Activated T-helper 1 cell treated with anti-CD3 and anti-CD28 coated beads, Interleukin-12 subunit alpha, Interleukin-12 subunit beta, Interleukin-2, Interleukin-4 antibody, amounts not matched to agents 30 ng/mL and 10 ng/mL and 1 ng/mL, durations not matched to agents 14 hours and 24 hours and 36 hours (primary cell): ENCODE measurements at places on chromosomes 4 and X. TPM values are rescaled to one million over a fixed set of nuclear protein-coding genes. Genes with fewer than 3 reads are reported as not detected.
A peak's percentile ranks its signal among the peaks of the same experiment; 100 is the strongest.

NDP gene
- total RNA-seq: not detected in 2 replicates

PJA1 gene
- total RNA-seq: 14.5 and 15.6 TPM in 2 replicates

BGN gene
- not detected in 2 replicates for total RNA-seq

GAGE12F gene
- total RNA-seq: not detected in 2 replicates

FRMPD3 gene
- total RNA-seq: not detected in 2 replicates

MTCP1 gene
- total RNA-seq: 9.1 and 12.7 TPM in 2 replicates

MPP1 gene
- 27.8 and 28.7 TPM in 2 replicates for total RNA-seq

CCKAR gene
- total RNA-seq: not detected in 2 replicates

XPNPEP2 gene
- 0.16 and 0.24 TPM in 2 replicates for total RNA-seq

KIAA1210 gene
- not detected in 2 replicates for total RNA-seq

FRMD7 gene
- not detected in 2 replicates for total RNA-seq

PTTG2 gene
- 0.29 and 0.66 TPM in 2 replicates for total RNA-seq

PNMA6F gene
- total RNA-seq: not detected in 2 replicates

GAR1 gene
- 53.2 and 61.3 TPM in 2 replicates for total RNA-seq

PLK4 gene
- 40.7 and 41.2 TPM in 2 replicates for total RNA-seq

C1QTNF7 gene
- not detected in 2 replicates for total RNA-seq

DNA sequence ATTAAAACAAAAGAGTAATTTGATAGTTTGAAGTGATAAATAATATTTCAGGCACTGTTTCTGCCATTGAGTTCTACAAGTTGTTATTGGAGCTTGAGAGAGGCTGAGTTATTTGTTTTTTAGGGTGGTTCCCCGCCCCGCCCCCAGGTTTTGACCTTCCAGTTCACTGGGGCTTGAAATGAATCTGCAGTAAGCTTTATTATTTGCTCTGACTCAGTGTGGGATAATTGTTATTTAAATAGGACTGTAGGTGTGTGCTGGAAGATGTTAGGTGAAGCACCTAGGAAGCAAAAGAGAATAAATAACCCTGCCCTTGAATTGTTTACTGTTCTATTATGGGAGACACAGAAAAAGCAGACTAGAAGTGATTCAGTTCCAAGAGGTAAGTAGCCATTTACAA lies 81.2 kb upstream of the KCNIP4 start:
- DNase-seq: no peak

DNA sequence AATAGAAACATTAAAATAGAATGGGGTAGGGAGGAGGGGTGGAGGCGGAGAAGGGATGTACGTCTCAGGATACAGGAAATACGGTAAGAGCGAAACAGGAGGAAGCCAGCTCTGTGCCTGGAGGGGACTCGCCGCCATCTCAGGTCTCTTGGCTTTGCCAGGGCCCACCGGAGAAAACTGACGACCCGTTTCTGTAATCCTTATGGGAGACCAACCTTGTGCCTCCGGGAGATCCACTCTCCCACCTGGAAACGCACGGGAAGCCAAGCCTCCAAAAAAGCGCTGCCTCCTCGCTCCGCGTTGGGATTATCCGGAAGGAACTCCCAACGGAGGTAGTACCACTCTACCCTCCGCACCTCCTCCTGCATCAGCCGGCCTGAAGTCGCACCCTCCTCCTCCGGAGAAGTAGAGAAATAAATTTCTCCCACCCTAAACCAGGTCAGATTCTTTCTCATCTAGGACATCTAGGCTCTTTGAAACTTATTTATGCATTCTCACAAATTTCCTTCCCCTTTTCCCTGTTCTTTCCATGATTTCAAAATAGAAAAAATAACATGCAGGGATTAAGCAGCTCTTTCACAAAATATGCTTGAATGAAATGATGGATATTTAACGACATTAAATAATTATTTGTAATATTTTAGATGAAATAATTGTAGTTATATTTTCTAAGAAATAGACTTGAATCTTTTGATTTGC lies at the start of gene NBDY:
Gene NBDY, plus strand, starts transcription at position 92 of the 699 bp plus-strand sequence. Its CDS starts 111 bp downstream, at position 203.
- peak; percentile 2 for DNase-seq

GRCh38 chr4:179165000-179165738 lies 1722.9 kb upstream of the AGA start:
- DNase-seq: no peak

GRCh38 chrX:139851730-139852129 lies 81.1 kb downstream of the ATP11C start:
- DNase-seq: no peak

GRCh38 chr4:174398728-174399127 lies 115.0 kb downstream of the CEP44 start:
- DNase-seq: no peak

- DNase-seq: no peak
These were observed 63.1 kb upstream of the SPP1 start for GRCh38 chr4:87912164-87913004.

GRCh38 chr4:148112231-148112982 lies 329.8 kb downstream of the NR3C2 start:
- no peak for DNase-seq

- DNase-seq: no peak
These were observed 12.9 kb upstream of the NUDT9 start for GRCh38 chr4:87409420-87409939.

DNA sequence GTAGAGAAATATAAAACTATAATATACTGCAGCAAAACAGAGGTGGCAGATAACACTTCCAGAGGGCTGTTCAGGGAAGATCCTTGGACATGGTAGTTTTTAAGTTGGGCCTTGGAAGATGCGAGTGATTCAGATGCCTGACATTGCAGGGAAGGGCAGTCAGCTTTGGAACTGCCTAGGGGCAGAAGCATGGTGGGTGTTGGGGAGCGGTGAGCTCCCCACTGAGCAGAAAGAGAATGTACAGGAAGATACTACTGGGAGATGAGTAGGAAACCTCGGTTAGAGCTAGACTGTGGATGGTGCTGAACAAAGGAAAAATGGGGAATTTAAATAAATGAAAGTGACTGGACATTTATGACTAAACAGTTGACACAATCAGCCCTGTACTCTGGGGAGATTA lies 24.9 kb upstream of the SEC24B start:
- DNase-seq: no peak

- DNase-seq: no peak
These were observed 111.4 kb downstream of the SH3KBP1 start for GRCh38 chrX:19775830-19776485.

GRCh38 chrX:52608961-52609360 lies 45.7 kb downstream of the SSX7 start:
- DNase-seq: no peak

DNA sequence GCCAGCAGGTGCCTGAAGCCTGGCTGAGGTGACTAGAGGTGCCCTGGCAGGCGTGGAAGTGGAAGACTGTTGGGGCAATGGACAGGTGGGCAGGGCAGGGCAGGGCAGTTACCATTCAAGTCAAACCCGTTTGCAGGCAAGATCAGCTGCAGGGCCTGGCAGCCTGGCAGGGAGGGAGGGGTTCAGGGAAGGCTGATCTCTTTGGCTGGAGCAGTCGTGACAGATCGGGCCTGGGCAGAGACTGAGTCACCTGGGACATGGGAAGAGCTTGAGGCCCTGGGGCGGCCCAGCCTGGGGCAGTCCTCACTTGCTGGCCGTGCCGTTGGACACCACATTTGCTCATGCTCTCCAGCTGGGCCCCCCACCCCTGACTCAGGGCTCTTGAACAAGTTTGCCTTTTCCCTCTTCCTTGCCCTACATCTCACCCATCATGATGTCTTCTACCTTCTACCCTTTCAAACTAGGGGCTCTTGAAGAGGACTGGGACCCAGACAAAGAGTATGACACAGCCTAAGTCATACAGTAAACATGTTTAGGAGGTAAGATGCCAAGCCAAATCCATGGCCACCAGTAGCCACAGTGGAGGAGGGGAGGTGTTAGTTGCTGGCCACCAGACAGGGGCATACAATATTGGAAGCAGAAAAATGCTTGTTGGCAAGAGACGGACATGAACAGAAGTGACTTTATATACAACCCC lies 2.0 kb upstream of the ZNF185 start:
- DNase-seq: no peak

DNA sequence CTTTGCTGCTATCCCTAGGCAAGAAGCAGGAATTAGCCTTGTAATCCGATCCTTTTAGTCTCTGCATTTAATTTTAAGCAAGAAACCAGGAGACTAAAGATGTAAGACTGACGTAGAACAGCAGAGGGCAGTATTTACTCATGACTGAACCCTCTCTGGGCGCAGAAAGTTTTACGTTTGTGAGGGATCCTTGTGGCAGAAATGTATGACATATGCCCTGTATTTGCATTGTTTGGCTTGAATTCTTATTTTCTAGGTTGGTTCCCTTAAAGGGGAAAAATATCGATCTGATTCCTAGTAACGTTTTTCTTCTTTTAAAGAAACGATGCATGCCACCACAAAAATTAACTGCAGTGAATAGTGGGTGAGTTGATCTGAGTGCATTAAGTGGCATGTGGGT lies 1.3 kb upstream of the FAT4 start:
- no peak for DNase-seq

GRCh38 chr4:129355516-129355915 lies 259.6 kb downstream of the C4orf33 start:
- no peak for DNase-seq

DNA sequence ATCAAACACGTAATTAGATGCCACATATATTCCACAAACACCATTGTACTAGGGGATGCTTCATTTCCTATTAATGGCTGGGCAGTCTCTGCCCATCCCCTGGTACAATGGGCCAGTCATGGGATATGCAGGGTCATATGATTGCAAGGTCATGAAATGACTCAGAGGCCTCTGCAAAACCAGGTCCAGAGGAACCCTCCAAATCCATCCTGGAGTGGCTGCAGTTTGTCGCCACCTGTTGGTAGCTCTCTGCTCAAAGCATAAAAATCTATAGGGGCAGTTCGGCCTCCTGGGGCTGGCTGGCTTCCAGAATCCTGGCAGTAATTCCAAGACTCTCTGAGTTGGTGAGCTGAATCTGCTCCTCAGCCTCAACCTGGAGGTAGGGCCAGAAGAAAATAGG lies 22.9 kb upstream of the PUDP start:
- DNase-seq: peak; percentile 1

GRCh38 chrX:154378059-154378798 lies 866 bp upstream of the EMD start:
- DNase-seq: no peak

- DNase-seq: no peak
These were observed 86.4 kb downstream of the LDB2 start for GRCh38 chr4:16812041-16812440.

DNA sequence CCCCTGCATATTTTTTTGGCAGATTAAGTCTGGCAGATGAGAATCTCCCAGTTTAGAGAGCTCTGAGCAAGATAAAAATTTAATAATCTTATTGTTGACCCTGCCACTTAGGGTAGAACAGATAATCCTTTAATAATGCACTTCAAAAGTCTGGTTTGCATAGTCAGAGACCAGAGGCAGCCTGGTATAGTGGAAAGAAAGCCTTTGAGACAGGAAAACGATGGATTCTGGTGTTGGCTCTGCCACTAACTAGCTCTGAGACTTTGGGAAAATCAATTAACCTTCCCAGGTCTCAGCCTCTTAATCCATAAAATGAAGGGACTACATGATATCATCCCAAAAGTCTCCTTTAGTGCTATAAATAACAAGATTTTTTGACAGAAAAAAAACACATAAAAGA lies 824.5 kb downstream of the STIM2 start:
- DNase-seq: no peak

DNA sequence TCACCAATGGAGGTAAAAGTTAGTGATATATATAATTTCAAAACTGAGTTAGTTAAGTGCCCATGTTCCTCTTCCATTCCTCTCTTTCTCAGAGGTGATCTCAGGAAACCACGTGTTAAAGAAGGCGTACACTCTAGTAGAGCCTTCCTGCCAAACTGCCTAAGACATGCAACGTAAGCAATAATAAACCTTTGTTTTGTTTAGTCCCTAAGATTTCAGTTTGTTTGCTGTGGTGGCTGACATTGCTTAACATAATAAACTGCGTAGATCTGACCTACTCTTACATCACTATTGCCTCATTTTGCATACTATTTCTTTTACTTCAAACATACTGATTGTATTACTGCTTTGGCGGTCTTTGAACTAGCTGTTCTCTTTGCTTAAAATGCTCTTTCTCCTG lies 99.2 kb downstream of the JADE1 start:
- no peak for DNase-seq

GRCh38 chr4:128633067-128633466 lies 176.4 kb upstream of the JADE1 start:
- no peak for DNase-seq

DNA sequence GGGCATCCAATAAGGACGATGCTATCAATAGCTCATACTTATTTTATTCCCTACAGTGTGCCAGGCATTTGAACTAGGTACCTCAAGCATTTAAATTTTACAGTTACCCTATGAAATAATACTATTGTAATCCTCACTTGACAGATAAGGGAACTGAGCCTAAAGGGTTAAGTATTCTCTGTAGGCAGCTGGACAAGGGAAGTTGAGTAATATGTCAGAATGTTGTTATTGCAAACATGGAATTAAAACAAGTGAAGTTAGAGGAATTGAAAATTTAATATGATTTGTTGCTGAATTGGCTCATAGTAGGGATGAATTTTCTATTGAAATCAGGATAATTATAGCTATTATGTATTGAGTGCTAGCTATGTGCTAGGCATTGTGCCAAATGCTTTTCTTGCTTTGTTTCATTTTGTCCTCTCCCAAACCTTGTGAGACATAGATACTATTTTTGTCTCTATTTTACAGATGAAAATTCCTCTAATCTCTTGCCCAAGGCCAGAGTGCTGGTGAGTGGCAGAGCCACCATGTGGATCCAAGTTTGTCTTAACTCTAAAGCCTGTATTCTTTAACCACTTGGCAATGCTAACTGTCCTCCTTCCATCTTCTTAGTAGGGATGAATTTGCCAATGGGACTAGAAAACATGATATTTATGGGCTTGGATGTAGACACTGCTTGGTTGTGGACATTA lies 58.1 kb downstream of the TMEM164 start:
- DNase-seq: no peak

DNA sequence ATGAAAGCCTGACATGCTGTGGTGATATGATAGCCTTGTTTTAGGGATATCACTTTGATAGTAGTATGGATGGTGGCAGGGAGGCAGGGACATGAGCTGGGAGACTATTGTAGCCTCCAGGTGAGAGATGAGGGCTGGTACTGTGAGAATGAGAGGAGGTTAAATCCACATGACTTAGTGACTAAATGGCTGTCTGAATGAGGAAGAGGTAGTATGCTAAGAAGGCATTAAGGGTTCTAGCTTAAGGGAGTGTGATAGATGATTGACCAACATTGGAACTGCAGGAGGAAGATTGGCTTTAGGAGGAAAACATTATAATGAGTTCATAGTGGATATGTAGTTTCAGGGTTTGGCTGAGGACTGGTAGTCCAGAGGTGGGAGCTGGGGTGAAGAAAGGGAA lies 195.0 kb upstream of the ANK2 start:
- no peak for DNase-seq

GRCh38 chrX:152810403-152810802 lies 20.2 kb downstream of the CETN2 start:
- DNase-seq: no peak

DNA sequence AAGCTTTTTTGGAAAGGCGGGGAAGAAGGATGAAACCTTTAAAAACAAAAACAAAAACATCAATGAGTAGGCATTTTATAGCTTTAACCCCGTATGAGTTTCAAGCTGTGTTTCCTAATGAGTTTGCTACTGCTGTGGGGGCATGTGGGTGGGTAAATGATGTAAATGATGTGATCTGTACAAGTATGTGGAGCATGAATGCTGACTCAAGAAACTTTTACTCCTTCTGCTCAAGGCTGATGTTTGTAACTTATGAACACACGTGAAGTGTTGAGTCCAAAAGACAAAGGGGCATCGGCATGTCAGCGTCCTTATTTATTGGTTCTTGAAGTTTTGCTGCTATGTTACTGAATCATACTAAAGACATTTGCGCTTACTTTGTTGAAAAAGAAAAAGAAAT lies 76.9 kb downstream of the CLCN4 start:
- DNase-seq: no peak
